Activated gamma-delta T cell treated with Interleukin-2 at 50 U/mL for 16 hours (primary cell): ENCODE measurements at places on chromosomes 4 and X.

GRCh38 chrX:115665122-115665521 lies 104.1 kb downstream of the PLS3 start:
- DNase-seq = no peak

DNA sequence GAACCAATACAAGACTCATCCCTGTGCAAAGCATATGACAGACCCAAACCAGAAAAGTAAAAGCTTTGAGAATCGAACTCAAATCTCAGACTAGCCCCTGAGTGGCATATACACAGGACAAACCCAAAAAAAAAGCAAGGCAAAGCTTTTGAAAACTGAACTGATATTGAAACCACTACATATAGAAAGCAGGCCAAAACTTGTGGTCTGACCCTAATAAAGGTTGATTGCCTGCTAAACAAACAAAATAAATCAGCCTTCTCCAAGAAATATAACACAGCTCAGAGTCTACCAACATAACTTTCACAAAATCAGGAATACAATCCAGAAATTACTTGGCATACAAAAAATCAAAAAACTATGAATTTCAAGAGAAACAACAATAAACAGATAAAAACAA lies 40.3 kb downstream of the LRBA start:
- no peak for DNase-seq

- no peak for DNase-seq
These were observed 35.9 kb downstream of the FGFRL1 start for GRCh38 chr4:1047106-1047975.

GRCh38 chrX:3815896-3816664 lies 102.6 kb upstream of the PRKX start:
- peak; percentile 22 for DNase-seq

- no peak for DNase-seq
These were observed 61.7 kb upstream of the STX18 start for GRCh38 chr4:4603592-4603991.

DNA sequence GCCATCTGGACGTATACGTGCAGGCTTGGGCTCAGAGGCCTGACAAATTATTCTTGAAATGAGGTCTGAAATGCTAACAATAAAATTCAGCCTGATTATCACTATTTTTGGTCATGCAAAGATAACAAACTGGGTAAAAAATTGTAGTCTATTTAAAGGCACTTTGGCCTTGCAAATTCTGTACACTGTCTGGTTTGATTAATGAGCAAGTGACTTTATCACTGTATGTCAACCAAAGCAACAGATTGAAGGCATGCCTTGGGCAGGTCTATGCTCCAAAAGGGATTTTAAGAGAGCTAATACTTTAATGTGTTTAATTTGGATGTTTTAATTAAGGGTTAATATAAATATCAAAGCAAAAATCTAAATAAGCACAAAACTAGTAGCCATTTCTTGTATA lies 1034.9 kb upstream of the GRID2 start:
- no peak for DNase-seq

GRCh38 chrX:40410859-40411258 lies 169.9 kb upstream of the ATP6AP2 start:
- DNase-seq = no peak

GRCh38 chr4:5589495-5589894 lies 118.9 kb downstream of the EVC2 start:
- DNase-seq = no peak

DNA sequence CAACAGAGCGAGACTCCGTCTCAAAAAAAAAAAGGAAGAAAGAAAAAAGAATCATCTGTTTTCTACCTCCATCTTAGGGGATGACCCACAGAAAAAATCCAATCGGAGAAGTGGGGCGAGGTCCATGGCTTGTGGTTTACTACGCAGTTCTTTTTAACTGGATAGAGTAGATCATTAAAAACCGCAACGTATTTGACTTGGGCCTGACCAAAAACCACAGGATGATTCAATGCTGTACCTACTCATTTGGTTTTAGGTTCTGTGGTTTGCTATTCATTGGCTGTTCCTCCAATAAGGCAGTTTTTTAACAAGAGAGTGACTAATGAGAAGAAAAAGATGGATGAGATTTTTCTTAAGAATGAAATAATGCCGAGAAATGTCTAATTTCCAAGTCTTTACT lies 83.7 kb downstream of the FREM3 start:
- no peak for DNase-seq

DNA sequence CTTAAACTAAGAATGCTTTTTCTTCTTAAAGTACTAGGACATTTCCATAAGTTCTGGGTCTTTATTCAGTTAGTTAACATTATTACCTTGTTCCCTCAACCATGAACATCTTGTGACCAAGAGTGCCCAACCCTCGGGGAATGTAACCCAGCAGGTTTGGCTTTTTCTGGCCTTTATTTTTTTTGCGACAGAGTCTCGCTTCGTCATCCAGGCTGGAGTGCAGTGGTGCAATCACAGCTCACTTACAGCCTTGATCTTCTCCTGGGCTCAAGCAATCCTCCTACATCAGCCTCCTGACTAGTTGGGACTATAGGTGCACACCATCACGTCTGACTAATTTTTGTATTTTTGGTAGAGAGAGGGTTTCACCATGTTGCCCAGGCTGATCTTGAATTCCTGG lies 65.1 kb downstream of the USP11 start:
- DNase-seq = no peak

GRCh38 chr4:182766857-182767250 lies 150.3 kb downstream of the DCTD start:
- no peak for DNase-seq

- no peak for DNase-seq
These were observed 15.7 kb downstream of the LYAR start for GRCh38 chr4:4274226-4274625.

DNA sequence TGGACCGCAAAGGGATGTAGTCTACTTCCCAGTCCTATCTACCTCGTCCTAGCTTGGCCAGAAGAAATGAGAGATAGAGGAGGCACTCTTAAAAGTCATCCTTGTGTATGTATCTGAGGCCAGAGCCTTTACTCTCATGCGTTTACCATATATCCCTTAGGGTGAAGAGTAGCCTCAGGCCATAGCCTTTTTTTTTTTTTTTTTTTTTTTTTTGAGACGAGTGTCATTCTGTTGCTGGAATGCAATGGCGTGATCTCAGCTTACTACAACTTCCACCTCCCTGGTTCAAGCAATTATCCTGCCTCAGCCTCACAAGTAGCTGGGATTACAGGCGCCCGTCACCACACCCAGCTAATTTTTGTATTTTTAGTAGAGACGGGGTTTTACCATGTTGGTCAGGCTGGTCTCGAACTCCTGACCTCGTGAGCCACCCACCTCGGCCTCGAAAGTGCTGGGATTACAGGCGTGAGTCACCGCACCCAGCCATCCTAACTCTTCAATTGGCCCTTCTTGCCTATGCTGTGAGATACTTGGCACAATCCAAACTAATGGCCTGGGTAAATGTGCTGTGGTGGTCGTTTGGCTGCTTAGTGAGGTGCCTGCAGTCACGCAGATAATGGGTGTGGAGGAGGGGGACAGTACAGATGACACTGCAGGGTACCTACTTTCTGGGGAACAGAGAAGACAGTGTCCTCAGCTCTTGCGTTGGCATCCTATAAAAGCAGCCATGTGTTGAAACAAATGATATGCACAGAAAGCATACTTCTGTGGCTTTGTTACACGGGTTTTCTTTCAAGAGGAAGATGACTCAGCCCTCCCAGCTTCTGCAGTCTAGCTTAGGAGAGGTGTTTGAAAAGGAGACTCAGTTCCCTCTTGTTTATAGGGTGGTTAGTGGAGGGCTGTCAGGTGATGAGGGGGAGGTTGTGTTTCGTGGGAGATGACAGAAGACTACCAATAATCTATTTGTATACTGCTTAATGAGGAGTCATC lies 10.4 kb upstream of the DGAT2L6 start:
- DNase-seq = no peak

- DNase-seq = no peak
These were observed 3.9 kb downstream of the SPON2 start for GRCh38 chr4:1168191-1169101.

GRCh38 chrX:7050271-7050670 lies 97.2 kb upstream of the STS start:
- DNase-seq = no peak

DNA sequence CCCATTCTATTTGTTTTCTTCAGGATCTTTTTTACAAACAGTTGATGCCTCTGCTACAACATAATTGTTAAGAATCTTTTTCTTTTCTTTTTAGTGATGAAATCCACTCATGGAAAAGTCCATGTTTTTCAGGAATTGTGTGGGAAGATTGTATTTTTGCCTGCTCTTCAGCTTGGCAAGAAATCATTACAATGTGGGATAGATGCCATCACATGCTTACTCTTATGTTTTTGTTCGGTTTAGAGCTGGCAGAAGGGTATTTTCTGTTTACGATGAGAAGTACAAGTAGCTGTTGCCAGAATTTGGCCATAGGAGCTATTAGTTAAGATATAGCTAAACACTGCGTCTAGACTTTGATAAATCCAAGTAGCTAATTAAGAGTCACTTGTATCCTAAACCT lies 2585.3 kb downstream of the ARAP2 start:
- no peak for DNase-seq
